T follicular helper cell (primary cell): ENCODE measurements at places on chromosomes 1 and 21.

GRCh38 chr21:45110873-45111624 is 36.7 kb downstream of the ADARB1 start:
- no peak for DNase-seq

DNA sequence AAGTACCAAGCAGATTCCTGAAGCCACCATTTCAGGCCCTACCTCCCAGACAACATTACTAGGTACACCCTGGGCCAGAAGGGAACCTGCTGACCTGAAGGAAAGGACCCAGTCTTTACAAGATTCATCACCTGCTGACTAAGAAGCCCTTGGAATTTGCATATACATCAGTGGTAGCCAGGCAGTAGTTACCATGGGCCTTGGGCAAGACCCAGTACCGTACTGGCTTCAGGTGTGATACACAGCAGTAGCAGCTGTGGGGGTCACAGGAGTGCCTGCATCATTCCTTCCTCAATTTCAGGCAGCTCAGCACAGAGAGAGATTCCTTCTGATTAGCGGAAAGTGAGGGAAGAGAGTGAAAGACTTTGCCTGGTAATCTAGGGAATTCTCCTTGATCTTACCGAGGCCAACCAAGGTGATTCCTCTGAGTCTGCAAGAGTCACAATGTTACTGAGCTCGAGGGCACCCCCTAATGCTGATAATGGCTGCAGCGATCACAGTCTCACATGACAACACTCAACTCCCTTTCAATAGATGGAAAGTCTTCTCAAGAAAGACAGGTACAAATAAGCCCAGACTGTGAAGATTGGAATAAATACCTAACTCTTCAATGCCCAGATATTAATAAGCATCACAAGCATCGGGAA is 22.0 kb upstream of the UHMK1 start:
- DNase-seq: no peak

DNA sequence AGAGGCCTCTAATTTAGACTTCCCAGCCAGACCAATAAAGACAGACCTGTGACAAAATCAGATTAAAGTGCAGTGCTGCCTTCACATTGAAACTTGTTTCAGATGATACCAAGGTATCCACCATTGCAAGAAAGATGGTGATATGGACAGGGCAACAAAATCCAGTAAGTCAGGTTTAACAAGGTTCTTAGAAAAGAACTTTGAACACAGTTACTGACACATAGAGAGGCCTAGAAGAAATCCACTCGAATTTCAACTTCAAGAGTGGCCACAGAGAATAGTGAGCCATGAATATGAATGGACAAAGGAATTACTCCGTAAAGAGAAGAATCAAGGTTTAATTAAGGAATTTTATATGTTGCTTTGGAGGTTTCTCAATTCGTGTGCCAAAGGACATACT is 230.4 kb downstream of the KCNT2 start:
- DNase-seq: no peak

GRCh38 chr1:25474439-25475047 is 43.8 kb downstream of the MACO1 start:
- DNase-seq: no peak

- no peak for DNase-seq
These were observed 52.8 kb downstream of the HTR6 start for GRCh38 chr1:19717467-19717866.

GRCh38 chr1:2927393-2928360 is 93.6 kb upstream of the ACTRT2 start:
- DNase-seq: no peak

DNA sequence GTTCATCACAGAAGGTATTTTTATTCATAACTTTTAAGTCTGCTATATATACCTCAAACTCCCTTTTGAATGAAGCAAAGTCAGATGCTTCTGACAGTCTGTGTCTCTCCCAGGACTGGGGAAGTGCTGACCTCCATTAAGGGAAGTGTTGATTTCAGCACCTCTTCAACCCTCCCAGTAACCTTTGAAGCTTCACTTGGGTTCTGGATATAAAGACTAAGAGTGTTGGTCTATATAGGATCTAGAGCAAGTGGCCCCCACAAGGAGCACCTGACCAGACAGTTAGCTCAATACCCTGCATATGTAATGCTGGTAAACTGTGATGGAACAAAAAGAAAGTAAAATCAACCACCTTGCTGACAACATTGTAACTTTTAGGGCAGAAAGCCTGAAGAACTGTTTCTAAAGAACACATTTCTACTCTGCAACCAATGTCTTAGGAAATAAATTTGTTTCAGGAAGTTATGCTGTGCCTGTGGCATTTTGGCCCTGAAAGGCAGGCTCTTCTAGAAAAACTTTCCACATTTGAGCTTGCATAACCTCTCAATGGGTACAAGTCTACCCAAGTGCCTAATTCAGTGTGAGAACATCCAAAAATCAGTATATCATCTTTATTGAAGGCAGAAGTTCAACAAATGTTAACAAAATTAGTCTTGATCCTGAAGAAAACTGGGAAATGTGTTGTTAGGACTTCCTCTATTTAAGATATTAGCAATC is 865 bp upstream of the PTPN22 start:
- no peak for DNase-seq

GRCh38 chr1:224736619-224737352 is 120.7 kb downstream of the CNIH3 start:
- DNase-seq: no peak

- no peak for DNase-seq
These were observed 50.0 kb downstream of the HHAT start for GRCh38 chr1:210378736-210379135.

DNA sequence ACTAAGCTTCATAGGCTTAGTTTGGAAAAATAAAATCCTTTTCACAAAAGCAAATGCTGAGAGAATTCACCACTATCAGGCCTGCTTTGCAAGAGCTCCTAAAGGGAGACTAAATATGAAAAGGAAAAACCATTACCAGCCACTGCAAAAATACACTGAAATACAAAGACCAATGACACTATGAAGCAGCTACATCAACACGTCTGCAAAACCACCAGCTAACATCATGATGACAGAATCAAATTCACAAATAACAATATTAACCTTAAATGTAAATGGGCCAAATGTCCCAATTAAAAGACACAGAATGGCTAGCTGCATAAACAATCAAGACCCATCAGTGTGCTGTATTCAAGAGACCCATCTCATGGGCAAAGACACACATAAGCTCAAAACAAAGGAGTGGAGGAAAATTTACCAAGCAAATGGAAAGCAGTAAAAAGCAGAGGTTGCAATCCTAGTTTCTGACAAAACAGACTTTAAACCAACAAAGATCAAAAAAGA is 28.8 kb downstream of the AKT3 start:
- no peak for DNase-seq

DNA sequence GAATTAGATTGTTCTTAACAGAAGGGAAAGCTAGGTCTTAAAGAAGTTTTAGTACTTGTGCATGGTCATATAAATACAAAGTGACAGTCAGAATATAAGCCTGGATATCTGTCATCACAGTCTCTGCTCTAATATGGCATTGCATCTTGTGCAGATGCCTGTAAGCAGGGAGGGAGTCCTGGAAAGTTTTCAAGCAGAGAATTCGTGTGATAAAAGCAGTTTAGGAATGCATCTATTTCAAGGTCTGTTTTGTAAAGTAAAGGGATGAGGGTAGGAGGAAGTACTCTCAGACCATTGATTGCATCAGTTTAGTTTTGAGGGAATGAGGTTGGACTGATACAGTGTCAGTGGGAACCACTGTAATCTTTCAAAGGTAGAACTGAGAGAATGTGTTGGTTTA is 30.6 kb downstream of the IARS2 start:
- no peak for DNase-seq

GRCh38 chr1:206419250-206419649 is 51.0 kb upstream of the IKBKE start:
- DNase-seq: no peak
